Metanephros (tissue), 2 donors: ENCODE measurements at places on chromosomes 5 and 9. TPM values are rescaled to one million over a fixed set of nuclear protein-coding genes. Genes with fewer than 3 reads are reported as not detected.

The PGGT1B gene
- 19.8 TPM for total RNA-seq

The OLFML2A gene
- total RNA-seq, result 33.7 TPM

The SAXO1 gene
- total RNA-seq, result 0.93 TPM

The ATP10B gene
- 0.47 TPM for total RNA-seq

The PRRC2B gene
- 151 TPM for total RNA-seq

The GBA2 gene
- 56.9 TPM for total RNA-seq

The GTF3C5 gene
- total RNA-seq, result 46.4 TPM

The ROPN1L gene
- total RNA-seq, result 1.1 TPM

The ADAMTS16 gene
- total RNA-seq, result 93.6 TPM

The CCNO gene
- total RNA-seq, result 5.3 TPM

The SLC6A19 gene
- total RNA-seq, result 33.0 TPM

The TCF7 gene
- total RNA-seq, result 4.7 TPM

The ANGPTL2 gene
- 17.6 TPM for total RNA-seq

The RPL37 gene
- 1,786 TPM for total RNA-seq

The INIP gene
- total RNA-seq, result 25.2 TPM
